ENCODE measurements at places on chromosomes 13 and 19.

DNA sequence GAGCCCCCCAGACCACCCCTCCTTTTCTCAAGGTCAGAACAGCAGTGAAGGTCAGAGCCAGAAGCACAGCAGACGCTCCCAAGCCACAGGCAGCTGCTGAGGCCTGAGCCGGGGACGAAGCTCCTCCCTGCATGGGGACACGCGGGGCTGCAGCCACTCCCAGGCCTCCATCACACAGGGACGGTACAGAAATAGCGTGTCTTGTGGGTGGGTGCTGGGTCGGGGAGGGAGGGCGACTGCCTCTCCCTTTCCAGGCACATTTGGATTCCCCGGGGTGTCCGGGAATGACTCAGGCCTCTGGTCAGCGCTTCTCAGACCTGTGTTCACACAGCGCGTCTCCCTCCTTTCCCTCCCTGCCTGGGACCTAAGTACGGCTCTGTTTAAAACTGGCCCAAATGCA, 33.2 kb downstream of the RASA3 start:
- DNase-seq, result peak; percentile 7

DNA sequence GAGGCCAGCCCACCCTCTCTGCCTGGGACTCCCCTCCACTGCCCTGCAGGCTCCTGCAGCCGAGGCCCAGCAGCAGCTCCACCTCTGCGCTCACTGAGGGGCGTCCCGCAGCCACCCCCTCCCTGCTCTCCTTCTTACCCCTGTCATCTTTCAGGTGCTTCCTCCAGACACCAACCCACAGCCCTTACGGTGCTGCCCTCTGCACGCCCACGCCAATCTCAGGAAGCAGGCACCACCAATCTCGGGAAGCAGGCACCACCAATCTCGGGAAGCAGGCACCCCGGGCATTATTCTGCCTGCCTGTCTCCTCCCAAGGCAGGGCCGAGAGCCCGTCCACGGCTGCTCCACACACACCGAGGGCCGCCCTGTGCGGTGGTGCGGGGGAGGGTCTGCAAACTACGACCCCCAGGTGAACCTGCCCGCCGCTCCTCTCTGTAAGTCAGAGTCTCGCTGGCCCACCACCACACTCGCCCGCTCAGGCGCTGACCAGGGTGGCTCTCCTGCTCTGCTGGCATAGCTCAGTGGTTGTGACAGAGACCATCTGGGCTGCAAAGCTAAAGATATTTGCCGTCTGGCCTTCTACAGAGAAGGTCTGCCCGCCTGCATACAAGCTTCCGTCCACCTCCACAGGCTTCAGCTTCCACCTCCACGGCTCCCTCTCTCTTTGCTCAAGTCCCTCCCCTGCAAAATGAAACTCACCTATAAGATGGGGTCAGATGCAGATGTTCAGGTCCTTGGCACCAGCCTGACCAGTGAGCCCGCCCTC, 2.9 kb downstream of the LSM7 start:
- no peak for DNase-seq

DNA sequence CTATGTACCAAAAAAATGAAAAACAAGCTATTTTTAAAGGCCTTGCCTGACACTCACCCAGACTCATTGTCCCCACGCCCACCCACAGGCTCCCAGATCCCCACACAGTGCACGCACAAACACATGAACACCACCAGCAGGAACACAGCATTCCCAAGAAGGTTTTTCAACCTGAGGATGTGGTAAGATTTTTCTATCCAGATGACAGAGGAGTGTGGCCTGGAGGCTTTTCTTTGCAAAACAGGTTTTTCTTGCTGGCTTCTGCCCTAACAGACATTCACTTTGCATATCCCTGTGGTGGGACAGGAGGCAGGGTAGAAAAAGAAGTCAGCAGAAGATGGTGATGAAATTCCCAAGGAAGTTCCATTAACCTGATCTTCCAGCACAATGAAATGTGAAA, 97.8 kb downstream of the KLF12 start:
- no peak for DNase-seq

DNA sequence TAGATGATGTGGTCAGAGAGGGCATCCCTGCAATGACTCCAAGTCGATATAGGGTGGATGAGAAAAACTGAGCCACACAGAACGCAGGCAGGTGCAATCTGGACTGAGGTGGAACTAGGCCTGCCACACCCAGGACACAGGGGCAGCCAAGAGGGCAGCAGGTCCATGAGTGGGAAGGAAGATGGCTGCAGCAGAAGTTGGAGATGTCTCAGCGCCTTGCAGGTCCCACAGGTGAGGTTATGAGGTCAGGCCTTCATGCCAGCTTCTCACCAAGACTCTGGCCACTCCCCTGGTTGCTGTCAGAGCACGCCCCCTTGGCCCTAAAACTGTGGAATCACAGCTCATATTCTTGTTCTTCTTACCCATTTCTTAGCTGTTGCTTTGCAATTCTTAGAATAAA, 147.7 kb upstream of the VSTM2B start:
- no peak for DNase-seq

DNA sequence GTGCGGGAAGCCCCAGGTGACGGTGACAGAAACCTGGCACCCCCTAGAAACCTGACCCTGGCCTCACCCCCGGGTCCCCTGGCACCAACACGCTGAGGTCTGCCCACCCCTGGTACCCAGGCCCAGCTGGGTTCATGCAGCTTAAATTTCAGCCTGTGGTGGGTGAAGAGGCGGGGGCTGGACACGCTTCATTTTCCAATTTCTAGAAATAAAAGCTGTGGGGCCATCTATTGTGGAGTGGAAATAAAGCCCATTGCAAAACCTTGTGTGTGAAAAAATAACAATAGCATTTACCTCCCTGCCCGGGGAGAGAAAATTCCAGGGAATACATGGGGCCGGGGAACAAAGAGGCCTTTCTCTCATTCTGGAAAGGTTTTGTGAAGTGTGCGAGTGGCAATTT, 7.5 kb upstream of the FUT5 start:
- no peak for DNase-seq

GRCh38 chr13:29551214-29551613, 44.3 kb downstream of the SLC7A1 start:
- no peak for DNase-seq

- DNase-seq, result no peak
Measured at GRCh38 chr13:75739244-75739868, 103.2 kb downstream of the LMO7 start.

- DNase-seq, result no peak
Measured at GRCh38 chr19:54142166-54142780, 4.7 kb downstream of the CNOT3 start.

DNA sequence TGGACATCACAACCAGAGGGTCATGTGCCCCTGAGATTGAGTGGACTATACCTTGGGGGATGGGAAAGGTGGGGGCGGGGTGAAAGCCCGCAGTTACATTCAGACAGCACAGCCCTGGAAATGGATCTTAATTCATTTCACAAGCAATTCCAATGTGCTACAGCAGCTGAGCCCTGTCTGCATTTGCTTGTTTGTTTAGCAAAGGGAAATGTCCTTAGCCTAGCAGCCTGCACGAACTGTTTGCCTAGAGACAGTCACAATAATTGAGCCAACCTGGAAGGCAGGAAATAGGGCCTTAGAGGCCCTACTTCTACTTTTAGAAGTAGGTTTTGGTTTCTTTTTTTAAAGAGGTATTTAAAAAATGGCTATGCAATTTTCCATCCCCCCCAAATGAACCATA, 177.3 kb upstream of the KL start:
- DNase-seq, result peak; percentile 50

- DNase-seq, result no peak
Measured at GRCh38 chr13:59607780-59608233, 555.9 kb downstream of the DIAPH3 start.

DNA sequence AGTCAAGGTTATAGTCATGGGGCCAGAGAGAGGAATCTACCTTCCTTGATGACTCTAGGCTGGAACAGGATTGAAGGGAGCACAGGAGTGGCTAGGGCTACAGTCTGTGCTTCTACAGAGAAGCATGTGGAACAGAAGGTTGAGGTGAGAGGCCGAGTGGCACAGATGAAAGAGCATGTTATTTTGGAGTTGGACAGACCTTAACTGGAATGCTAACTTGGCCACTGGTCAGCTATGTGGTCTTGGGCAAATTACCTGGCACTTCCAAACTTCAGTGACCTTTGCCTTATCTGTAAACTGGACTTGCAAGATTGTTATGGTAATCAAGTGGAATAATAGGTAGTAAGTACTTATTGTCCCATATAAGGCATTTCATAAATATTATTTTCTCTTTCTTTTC, 252.7 kb downstream of the KCNRG start:
- no peak for DNase-seq

- no peak for DNase-seq
Measured at GRCh38 chr13:111943229-111943795, 123.6 kb upstream of the SOX1 start.

DNA sequence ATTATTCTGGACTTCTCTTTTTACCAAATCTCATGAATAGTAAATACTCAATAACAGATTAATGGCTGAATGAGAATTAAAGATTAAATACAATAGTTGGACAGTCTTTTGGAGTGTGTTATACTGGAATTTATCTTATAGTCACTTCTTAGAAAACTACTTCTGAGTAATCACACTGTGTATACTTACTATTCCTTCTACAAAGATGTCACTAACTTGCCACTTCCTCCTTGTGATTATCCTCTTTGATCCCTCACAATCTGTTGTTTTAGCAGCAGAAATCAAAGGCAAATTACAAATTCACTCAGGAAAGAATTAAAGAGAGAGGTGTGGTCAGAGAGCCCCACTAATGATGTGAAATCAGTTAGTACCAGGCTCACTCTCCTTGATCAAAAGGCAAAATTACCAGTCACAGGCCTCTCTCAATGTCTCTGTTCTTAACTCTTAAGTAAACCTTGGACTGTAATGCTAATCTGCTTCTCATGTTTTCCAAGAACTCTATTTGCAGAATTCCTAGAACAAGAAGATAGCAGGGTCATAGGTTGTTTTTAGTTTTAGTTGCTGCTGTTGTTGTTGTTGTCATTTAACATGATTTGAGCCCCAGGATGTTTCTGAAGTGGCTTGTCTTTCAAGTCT, 37.3 kb upstream of the FNDC3A start:
- DNase-seq, result no peak

- no peak for DNase-seq
Measured at GRCh38 chr13:71785361-71785760, 81.6 kb downstream of the DACH1 start.

- DNase-seq, result no peak
Measured at GRCh38 chr13:102878481-102878880, 32.6 kb downstream of the ERCC5 start.

DNA sequence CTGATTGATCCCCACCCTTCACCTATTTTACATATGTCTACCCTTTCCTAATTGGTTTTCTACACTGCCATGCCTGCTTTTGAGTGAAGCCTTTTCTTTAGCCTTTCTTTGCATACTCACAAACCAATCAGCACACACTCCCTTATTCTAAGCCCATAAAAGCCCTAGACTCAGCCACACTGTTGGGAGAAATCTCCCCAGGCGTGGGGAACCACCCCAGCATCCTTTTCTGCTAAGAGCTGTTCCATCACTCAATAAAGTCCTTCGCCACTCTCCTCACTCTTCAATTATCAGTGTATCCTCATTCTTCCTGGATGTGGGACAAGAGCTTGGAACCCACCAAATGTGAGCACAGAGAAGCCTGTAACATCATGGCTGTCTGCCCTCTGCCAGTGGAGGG, 343.6 kb downstream of the SLITRK1 start:
- no peak for DNase-seq

GRCh38 chr19:41932259-41932719, 4.0 kb upstream of the ERFL start:
- DNase-seq, result no peak

- DNase-seq, result no peak
Measured at GRCh38 chr13:60146471-60146870, 17.3 kb downstream of the DIAPH3 start.

DNA sequence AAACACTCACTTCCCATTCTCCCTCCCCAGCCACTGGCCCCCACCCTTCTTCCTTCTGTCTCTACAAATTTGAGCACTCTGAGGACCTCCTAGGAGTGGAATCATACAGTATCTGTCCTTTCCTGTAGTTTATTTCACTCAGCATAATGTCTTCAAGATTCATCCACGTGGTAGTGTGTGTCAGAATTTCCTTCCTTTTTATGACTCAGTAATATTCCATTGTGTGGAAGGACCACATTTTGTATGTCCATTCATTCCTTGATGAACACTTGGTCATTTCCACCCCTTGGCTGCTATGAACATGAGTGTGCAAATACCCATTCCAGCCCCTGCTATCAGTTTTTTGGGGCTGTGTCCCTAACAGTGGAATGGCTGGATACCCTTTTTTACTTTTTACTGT, 9.8 kb downstream of the KLF2 start:
- no peak for DNase-seq

DNA sequence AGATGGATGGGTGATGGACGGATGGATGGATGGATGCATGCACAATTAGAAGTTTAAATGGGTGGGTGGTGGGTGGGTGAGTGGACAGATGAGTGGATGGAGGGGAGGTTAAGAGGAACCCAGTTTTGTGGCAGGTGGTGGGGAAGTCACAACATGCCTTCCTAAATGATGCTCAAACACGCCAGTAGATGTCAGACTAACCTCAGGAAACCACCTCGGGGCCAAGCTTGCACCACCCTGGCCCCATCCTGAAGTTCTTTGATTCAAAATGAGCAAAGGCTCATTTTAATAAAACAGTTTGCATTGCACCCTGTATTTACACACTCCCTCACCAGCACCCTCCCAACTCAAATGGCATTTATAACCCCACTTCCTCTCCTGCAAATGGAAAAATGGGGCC, 91.4 kb upstream of the CACNA1A start:
- no peak for DNase-seq

DNA sequence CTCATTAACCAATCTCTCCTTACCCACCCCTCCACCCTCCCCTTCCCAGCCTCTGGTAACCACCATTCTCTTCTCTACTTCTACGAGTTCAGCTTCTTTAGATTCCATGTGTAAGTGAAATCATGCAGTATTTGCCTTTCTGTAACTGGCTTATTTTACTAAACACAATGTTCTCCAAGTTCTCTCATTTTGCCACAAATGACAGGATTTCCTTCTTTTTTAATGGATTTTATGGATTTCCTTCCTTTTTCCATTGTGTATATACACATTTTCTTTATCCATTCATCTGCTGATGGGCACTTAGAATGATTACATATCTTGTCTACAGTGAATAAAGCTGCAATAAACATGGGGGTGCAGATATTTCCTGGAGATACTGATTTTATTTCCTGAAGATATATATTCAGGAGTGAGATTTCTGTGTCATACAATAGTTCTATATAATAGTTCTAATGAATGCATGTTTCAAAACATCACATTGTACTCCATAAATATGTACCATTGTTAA, 20.2 kb downstream of the KCTD12 start:
- DNase-seq, result no peak

DNA sequence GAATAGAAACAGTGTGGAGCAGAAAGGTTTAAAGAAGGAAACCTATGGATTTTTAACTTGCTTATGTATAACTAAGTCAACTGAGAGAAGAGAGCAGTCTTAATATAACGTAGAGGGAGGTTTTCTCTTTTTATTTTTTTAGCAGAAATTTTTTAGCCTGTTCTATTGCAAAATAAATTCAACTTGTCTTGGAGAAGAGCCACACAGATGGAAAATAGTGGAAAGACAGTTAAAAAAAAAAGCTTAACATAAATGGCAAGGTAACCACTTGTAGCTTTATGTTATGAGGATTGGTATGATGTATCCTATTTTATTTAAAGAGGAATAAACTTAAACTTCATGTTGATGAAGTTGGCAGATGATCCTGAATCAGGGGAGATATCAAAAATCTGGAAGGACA, 312.4 kb downstream of the SHISA2 start:
- no peak for DNase-seq
